NCI-H1417 (cell line): ENCODE measurements at places on chromosomes 11 and 22.

DNA sequence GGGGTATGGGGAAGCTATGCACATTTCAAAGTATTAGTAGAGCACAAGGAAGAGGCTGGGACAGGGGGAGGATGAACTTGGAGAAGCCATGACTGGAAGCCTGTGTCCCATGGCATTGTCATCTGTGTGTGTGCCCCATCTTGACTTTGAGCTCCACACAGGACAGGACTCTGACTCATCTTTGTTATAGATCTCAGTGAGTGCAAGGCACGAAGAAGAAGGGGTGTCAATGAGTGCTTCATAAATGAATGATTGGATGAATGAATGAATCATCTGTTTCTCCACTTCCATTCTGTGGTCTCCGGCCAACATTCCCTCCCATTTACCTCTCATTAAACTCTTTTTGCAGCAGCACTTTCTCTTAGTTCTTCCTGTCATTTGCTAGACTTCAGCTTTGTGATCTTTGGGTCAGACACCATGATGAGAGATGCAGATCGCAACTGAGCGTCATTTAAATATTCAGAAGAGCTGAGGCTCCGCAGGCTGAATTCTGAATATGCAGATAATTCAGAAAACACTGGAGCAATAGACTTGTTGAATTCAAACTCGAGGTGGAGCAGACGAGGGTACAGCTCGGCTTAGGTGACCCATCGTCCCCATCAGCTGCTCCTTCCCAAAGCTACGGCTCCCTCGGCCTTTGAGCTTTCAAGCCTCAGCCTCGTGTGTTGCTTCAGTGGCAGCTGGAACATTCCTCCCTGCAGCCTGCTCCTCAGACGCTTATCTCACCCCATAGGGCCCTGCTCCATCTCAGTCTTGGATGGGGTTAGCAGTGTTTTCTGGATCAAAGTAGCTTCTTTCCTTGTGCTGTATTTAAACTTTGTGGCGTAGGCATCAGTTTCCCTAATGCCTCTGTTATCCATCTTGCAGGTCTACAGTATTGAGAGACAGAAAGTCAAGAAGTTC lies 30.8 kb downstream of the APOL3 start:
- no peak for DNase-seq

DNA sequence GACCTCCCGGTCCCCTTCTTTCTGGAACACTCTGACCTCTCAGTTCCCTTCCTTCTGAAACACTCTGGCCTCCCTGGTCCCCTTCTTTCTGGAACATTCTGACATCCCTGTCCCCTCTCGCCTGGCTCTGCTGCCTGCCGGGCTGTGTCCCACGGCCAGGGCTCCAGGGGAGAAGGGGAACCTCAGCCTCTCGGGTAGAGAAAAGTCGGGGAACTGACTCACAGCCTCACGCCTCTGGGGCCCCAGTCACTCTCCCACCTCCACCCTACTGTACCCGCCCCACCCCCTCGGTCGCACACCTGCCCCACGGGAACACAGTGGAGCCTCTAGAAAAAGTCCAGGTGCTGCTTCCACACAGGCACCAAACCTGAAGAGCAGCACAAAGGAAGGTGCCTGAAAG lies 93.3 kb downstream of the BRD1 start:
- no peak for DNase-seq

DNA sequence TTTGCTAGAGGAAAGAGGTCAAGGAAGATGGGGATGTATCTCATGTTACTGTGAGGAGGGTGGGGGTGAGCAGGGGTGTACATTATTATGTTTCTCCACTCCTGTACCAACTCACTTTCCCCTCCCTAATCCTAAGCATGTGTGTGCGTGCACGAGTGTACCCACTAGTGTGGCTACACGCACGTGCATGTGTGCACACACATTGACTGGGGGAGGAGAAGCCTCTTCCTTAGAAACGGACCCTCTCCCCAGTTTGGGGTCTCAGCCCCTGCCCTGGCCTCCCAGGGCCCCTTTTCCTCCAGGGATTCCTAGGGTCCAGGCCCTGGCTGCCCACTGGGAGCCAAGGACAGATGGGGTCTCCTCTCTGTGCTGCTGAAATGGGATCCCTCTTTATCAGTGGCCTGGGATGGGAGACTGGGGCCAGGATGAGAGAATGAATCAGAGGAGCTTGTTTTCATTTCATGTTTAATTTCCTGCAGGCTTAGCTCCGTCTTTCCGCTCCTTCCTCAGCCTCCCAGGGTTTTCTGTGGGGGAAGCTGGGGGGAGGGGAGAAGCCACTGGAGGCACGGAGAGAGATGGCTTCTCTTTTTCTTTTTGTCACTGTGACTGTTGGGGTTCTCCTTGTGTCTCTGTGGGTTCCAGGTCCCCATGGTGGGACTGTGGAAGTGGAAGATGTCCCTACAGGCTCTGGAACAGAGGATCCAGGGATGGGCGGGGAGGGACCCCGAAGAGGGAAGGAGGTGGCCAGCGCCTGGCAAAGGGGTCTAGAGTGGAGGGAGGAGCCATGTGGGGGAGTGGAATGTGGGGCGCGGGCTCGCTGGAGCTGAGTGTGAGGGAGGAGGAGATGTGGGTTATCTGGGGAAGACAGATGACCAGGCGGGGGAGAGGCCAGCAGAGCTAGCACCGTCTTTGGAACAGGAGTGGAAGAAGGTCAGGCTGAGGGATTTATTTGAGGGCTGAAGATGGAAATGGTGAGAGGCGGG lies 40.3 kb downstream of the ALX4 start:
- DNase-seq, result no peak

DNA sequence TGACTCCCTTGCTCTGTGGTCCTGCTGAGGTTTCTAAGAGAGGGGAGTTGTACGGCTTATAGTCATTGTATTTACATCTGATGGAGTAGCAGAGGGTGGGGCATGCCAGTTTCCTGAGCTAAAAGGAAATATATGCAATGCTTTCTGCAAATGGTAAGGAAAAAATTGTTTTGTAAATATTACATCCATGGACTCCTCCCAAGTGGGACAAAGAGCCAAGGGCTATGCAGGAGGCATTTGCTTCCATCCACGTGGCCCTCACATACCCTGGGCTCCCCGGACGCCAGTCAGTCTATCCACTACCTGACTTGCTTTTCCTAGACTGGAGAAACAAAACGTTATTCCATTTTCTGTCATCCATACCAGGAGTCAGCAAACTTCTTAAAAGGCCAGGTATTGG lies 59.7 kb upstream of the PITPNB start:
- no peak for DNase-seq

- peak; percentile 52 for DNase-seq
Observed at GRCh38 chr22:33850724-33851123, 69.6 kb downstream of the LARGE1 start.

DNA sequence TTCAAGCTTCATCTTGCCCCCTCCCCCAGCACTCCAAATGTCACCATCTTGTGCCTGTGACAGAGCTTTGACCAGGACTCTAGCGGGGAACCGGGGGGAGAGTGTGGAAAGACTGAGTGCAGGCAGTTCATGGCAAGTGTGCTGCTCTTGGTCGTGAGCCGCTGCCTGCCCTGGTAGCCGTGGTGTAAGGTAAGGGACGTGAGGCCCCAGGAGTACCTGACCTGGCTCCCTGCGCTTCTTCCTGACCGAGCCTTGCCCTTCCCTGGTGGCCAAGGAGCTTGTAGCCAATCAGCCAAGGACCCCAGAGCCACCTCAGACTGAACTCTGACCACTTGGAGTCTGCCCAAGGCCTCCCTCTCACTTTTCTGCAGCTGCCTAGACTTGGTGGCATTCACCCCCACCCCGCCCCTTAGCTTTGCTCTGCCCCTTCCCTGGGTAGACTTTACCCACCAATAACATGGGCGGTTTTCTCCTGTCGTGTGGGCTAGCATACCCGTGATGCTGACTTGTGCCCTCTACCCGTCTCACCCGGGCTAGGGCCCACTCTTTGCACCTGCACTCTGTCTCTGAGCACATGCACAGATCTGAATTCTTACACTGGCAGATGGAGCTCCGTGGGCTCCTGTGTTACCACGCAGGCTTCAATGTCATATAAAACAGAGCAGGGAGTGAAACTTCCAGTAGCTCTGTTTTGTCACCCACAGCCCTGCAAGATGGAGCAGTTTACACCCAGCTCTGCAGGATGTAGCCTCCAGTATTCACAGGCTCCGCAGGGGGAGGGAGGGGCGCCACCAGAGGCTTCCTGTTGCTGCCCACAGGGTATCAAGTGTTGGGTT lies 1.5 kb downstream of the DGKZ start:
- DNase-seq, result no peak
